ENCODE measurements at places on chromosomes 6 and 20. TPM values are rescaled to one million over a fixed set of nuclear protein-coding genes. Genes with fewer than 3 reads are reported as not detected.

The SIRPB1 gene
- total RNA-seq: not detected

The TRPC4AP gene
- 42.3 TPM for total RNA-seq

- DNase-seq: no peak
These were observed 270.7 kb downstream of the SOX4 start for GRCh38 chr6:21864206-21864605.

DNA sequence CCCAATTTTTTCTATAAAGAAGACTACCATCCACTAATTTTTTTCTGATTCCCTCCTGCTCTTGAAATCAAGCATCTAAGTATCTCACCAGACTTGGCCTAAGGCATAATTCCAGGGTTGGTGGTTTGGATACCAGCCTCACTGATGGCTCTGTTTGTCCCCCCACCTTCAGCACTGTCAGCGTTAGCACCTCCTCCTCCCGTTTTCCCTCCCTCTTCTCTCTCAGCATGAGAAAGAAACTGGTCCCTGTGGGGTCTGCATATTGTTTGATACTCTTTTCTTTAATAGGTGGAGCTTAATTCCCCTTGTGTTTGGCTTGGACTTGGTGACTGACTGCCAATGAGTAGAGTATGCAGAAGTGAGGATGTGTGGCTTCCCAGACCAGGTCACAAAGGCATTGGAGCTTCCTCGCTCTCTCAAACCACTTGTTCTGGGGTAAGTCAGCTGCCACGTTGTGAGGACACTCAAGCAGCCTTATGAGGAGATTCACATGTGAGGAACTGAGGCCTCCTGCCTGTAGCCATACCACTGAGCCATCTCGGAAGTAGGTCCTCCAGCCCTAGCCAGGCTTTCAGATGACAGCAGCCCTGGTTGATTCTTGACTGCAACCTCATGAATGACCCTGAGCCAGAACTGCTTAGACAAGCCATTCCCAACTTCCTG, 65.2 kb downstream of the RIOK1 start:
- no peak for DNase-seq

DNA sequence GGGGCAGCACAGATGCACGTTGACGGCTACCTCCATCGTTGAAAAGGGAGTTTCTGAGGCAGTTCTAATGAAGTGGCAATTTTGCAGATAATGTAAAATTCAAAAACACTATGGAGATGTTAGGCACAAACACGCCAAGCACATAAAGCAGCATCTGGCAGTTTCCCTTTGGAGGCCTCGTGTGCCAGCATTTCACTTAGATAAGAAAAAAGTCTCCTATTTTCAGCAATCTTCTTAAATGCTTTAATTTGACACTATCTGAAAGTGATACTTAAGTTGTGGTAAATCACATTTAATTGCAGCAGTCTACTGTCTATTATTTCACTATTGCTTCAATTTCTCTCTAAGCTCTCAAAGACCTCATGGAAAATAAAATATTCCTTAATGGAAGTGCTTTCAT, 125.3 kb upstream of the PROKR2 start:
- no peak for DNase-seq

GRCh38 chr6:144349690-144350527, 64.8 kb downstream of the UTRN start:
- peak; percentile 26 for DNase-seq

DNA sequence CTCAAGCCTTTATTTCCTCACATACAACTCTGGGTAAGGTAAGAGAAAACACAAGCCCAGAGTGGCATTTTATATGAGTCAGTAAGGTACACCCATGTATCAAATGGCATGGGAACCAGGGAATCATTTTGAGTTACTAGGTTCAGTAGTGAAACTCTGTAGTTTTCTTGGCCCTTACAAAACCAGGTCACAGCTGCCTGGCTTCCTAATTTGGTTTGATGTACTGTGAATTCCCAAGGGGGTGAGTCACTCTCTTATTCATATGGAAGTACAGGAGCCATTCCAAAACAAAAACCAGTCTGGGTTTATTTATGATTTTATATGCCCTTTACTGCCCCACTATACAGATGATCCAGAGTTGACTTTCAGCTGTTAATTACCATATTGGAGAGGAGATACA, 70.7 kb downstream of the PDE7B start:
- DNase-seq: no peak

- DNase-seq: peak; percentile 68
These were observed 52.2 kb downstream of the MARCKS start for GRCh38 chr6:113909224-113909856.

GRCh38 chr6:1215023-1215422, 96.9 kb upstream of the FOXQ1 start:
- no peak for DNase-seq

GRCh38 chr20:32160341-32160740, 47.2 kb downstream of the PLAGL2 start:
- no peak for DNase-seq

GRCh38 chr20:52612046-52612632, 360.0 kb upstream of the TSHZ2 start:
- DNase-seq: no peak
